Activated naive CD4-positive, alpha-beta T cell (primary cell): ENCODE measurements at places on chromosomes 2 and 18.

GRCh38 chr2:8030573-8031303 lies 651.1 kb upstream of the ID2 start:
- no peak for DNase-seq

DNA sequence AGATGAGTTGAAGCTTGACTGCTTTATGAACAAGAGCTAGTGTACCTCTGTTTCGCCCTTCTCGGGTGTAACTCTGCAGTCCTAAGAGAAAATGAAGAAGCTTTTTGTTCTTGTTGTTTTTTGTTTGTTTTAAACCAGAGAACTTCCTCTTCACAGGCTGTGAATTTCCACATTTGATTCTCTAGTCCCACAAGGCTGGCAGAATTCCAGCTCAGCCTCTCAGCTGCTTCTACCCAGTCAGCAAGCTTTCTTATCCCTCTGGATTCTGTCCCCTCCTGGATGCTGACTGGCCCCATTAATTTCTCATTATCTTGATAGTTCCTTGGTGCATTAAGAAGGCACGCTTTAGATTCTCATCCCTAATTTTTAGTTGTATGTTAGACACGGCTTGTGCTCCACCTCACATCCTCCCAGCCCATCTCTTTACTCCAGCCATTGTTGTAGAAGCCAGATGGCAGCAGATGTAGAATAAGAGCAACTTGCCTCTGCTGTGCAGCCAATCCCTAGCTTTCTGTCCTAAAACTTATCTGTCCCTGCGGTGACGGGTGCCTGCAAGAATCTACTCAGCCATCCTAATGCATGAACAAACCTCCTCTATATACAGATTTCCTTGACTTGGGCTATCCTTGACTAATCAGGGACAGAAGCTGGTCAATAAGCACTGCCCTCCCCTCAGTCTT lies 12.3 kb upstream of the RESP18 start:
- no peak for DNase-seq

GRCh38 chr2:59204040-59204439 lies 962.9 kb upstream of the FANCL start:
- no peak for DNase-seq

- DNase-seq: no peak
These were observed 228.0 kb upstream of the MEX3C start for GRCh38 chr18:51425475-51425874.

- no peak for DNase-seq
These were observed 211.8 kb upstream of the DSEL start for GRCh38 chr18:67728364-67728763.

GRCh38 chr2:86482034-86482433 lies 40.9 kb downstream of the KDM3A start:
- DNase-seq: no peak

DNA sequence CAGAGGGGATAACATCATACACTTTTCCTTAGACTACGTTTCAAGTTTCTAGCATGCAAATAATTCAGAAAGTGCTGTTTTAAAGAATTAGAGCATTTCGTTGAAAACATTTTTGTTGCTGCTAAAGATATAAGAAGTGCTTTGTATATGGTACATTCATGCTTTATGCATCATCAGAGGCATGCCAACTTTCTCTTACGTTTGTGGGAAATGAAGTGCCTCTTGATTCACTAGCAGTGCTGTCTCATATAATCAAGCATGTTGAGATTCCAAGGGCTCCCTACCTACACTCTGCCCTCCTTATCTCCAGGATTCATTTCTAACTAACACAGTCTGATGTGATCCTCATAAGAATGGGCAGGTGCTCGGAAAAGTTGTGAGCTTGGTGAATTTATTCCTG lies 748.6 kb upstream of the DDX18 start:
- no peak for DNase-seq

GRCh38 chr2:203360833-203361430 lies 32.7 kb downstream of the ABI2 start:
- DNase-seq: no peak

DNA sequence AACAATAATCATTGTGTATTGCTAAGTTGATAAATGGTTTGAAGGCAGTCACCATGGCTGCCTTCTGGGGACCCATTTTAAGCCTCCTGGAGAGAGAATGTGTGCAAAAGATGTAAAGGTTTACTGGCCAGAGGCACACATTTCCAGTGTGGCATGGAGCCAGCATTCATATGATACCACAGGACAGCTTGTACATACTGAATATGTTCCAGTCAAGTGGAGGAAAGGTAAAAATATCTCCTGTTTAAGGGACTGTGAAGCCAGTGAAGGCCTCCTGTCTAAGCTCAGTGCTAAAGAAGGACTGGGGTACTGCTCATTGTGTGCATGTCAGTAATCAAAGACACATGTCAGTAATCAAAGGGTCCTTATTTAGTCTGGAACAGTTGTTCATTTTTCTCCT lies 119.2 kb downstream of the BABAM2 start:
- no peak for DNase-seq

DNA sequence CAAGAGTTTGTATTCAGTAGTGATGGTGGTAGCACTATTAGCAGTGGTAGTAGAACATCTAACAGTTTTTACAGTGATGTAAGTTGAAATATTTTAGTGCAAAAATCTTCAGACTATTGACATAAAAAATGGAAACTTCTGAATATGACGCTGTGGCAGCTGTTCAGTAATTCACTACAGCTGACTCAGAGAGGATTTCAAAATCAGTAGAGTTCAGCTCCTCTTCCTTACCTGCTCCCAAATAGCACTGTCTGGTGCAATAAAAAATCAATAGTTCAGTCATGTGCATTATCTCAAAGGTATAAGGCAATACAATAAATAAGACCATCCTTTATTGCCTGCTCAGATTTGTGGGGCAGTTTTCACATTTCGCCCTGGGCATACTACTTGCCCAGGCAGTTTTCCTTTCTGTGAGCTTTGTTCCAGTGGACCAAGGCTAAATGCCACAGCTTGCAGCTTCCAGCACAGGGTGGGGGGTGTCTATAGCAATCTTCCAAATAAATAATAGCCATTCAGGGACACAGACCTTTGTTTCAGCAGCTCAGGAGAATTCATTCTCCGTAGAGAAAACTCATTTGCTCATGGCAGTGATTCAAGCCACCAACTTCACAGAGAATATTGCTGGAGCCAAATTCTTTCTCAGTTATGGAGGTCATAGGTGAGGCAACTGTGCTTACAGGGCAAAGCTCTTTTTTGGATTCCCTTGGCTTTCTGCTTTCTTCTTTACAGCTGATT lies 33.9 kb upstream of the GORASP2 start:
- DNase-seq: no peak

GRCh38 chr2:112142525-112143078 lies 4.4 kb downstream of the FBLN7 start:
- no peak for DNase-seq

DNA sequence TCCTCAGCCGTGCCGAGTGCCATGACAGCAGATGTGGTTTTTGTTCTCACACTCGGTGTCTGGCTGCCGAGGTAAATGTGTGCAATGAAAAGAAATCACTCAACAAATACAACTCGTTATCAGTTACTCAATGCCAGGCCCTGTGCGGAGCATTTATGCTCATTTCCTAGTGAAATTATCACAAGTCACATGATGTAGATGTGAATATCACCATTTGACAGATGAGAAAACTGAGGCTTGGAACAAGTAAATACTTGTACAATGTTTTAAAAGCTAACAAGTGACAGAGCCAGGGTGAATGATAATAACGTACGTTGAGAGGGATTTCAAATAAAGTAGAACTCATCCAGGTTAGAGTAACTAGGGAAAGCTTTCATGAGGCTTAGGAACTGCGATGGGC lies 174.7 kb downstream of the EIPR1 start:
- no peak for DNase-seq

- no peak for DNase-seq
These were observed 47.2 kb downstream of the EML6 start for GRCh38 chr2:54770676-54771075.

- DNase-seq: no peak
These were observed 289.3 kb downstream of the CELF4 start for GRCh38 chr18:37276111-37276890.
